ENCODE measurements at places on chromosomes 1 and 21.

DNA sequence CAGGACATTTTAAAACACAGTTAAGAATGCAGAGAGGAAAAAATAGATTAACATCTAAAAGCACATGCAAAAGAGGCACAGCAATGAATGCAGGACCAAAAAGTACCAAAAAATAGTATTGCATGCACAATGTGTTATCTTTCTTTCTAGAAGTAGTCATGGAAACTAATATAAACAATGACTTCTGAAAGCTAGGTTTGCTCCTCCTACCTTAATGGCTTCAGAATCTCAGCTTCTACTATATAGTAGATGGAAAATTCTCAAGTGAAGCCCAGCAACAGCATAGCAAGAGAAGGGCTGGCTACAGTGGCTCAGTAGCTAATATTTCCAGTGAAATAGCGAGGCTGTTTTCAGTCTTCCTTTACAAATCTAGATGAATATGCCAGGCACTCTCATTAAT, 125.1 kb downstream of the CRB1 start:
- H3K36me3 ChIP-seq, result no peaks in the 10 kb centered on the region
- H3K27ac ChIP-seq, result no peak overlapping the region
- peaks cover 35% of the 10 kb centered on the region for H3K4me1 ChIP-seq
- no peak for DNase-seq

DNA sequence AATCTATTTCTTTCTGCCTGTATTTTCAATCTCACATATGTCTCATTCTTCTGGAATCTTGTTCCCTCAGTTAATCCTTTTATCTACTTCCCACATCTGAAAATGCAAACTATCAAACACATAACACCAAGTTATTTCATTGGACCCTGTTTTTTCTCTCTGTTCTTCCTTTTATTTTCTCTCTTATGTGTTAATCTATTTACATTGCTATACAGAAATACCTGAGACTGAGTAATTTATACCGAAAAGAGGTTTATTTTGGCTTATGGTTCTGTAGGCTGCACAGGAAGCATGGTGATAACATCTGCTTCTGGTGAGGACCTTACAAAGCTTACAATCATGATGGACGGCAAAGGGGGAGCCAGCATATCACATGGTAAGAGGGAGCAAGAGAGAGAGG, 247.6 kb downstream of the TGFB2 start:
- no peak overlapping the region for H3K4me3 ChIP-seq
- DNase-seq, result no peak
- no peak overlapping the region for H3K27ac ChIP-seq
- no peaks in the 10 kb centered on the region for H3K4me1 ChIP-seq

GRCh38 chr1:179632868-179633267, 41.2 kb downstream of the TDRD5 start:
- H3K27ac ChIP-seq, result no peak overlapping the region
- DNase-seq, result no peak
- no peaks in the 10 kb centered on the region for H3K4me1 ChIP-seq
- H3K36me3 ChIP-seq, result no peaks in the 10 kb centered on the region
- H3K27me3 ChIP-seq, result peaks cover 5% of the 10 kb centered on the region

DNA sequence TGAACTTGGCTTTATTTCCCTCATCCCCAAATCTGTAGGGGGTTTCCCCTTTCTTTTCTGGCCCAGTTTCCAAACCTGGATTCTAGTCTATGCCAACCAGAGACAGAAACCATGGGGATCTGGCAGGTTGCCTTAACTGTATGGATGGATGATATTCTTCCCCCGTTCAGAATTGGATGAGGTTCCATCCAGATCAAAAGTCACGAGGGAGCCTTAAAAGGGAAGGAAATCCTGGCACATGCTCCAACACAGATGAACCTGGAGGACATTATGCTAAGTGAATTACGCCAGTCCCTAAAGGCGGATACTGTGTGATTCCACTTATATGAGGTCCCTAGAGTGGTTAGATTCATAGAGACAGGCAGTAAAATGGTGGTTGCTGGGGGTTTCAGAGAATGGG, 124.4 kb downstream of the HUNK start:
- no peak overlapping the region for H3K4me3 ChIP-seq
- H3K36me3 ChIP-seq, result no peaks in the 10 kb centered on the region
- no peak overlapping the region for H3K27ac ChIP-seq
- no peak for DNase-seq
- no peaks in the 10 kb centered on the region for H3K4me1 ChIP-seq

DNA sequence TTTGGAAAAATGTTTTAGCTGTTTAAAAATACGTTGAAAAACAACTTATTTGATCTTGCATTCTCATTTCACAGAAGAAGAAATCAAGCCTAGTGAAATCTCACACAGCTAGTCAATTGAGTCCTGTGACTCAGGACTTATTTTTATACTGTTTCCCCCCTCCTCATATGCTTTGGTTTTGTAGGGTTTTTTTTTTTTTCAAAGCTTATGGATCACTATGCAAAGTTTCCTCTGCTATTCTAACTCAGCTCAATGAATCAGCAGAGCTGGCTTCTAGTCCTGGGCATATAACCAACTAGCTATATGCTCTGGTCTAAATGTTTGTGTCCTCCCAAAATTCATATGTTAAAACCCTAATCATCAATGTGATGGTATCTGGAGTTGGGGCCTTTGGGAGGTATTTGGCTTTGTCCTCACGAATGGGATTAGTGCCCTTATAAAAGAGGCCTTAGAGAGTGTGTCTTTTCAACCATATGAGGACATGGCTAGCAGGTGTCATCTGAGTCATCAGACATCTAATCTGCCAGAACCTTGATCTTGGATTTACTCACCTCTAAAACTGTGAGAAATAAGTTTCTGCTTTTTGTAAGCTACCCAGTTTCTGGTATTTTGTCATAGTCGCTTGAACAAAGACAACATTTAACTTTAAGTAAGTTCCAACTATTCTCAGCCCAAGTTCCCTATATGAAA, 317.2 kb upstream of the C1orf87 start:
- H3K4me1 ChIP-seq, result no peaks in the 10 kb centered on the region
- no peak overlapping the region for H3K27ac ChIP-seq

DNA sequence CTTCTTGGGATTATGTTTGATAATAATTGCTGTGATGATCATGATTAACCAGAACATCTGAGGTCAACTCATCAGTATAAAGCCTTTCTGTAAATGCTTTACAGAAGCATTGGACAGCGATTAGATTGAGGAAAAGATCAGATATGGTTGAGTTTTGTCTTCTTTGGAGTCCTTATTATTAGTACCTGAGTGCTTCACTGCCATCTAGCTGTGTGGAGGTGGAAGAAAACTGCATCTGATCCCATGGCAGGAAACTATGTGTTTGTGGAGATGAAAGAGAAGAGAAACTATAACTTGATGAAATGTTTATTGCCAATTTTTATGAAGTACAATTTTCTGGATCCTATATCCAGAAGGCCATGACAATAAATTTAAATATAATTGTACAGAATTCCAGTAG, 11.4 kb downstream of the FLG2 start:
- H3K27me3 ChIP-seq, result peaks cover 25% of the 10 kb centered on the region
- DNase-seq, result no peak
- H3K27ac ChIP-seq, result no peak overlapping the region
- peaks cover 6% of the 10 kb centered on the region for H3K4me1 ChIP-seq

- H3K27ac ChIP-seq, result no peak overlapping the region
- H3K4me3 ChIP-seq, result no peak overlapping the region
- no peaks in the 10 kb centered on the region for H3K27me3 ChIP-seq
Observed at GRCh38 chr1:19517017-19517416, 31.7 kb upstream of the CAPZB start.

- H3K27ac ChIP-seq, result no peak overlapping the region
- H3K27me3 ChIP-seq, result no peaks in the 10 kb centered on the region
- peaks cover 88% of the 10 kb centered on the region for H3K36me3 ChIP-seq
- no peak for DNase-seq
Observed at GRCh38 chr1:161945306-161946060, 78.2 kb downstream of the OLFML2B start.

DNA sequence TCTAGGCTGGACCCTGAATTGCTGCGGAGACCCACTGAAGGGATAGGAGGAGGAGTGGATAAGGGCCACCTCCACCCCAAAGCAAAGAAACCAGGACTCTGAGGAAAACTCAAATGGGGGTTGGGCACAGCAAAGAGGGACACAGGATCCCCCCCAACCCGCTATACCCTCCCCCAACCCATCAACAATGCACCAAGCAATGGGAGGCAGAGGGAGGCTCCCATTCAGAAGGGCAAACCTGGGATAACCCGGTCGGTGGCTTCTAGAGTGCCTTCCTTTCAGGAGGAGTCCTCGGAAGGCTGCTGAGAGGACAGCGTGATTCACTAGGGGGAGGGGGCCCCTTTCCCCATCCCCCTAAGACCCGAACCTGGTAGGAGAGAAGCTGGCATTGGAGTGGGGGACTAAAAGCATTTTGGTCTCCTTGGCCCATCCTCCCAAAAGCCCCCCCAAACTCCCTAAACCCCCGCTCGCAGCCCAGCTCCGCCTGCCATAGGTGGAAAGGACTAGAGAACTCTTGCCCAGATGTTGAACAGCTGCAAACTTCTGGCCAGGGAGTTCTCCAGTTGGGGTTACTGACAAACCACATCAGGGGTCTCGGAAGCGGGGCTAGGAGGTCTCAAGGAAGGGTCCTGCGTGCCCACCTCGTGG, 1.3 kb downstream of the MEF2D start:
- no peaks in the 10 kb centered on the region for H3K27me3 ChIP-seq
- peak overlapping the region; percentile 78 for H3K27ac ChIP-seq
- no peak for DNase-seq

DNA sequence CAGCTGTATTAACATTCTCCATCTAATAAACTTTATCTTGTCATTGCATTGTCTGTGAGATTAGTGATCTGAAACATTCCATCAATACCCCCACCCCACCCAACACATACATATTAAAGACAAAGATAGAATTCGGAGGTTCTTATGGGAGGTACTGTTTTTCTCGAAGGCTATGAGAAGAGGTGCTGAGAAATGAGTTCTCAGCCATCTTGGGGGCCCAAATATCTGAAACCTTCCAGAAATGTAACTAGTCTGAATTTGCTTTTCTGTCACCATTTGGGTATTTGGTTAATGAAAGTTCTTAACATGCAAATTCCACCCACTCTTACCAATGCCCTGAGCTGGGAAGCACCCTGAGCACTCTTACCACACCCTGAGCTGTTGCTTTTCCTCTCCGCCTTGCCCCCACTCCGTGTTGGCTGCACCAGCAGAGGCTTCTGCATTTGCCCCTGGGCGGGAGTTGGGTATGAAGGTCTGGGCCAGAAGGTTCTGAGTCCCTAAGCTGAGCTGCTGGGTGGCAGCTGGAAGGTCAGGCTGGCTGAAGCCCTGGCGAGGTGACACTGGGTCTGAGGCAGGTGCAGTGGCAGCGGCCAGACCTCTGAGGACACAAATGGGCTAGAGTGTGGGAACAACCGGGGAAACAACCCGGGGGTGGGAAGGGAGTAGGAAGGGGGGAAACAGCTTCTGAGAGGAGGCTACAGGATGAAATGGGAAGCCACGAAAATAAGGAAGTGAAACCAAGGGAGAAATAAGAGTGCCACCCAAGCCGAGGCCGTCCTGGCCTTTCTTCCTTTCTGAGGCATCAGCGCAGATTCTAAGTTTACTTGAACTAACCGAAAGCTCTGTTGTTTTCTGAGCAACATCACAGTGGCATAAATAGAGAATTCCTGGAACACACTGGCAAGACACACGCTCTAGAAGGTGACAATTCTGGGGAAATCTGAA, 26.3 kb upstream of the IER5 start:
- H3K4me1 ChIP-seq, result peaks cover 26% of the 10 kb centered on the region
- H3K27me3 ChIP-seq, result no peaks in the 10 kb centered on the region
- peak; percentile 52 for DNase-seq

DNA sequence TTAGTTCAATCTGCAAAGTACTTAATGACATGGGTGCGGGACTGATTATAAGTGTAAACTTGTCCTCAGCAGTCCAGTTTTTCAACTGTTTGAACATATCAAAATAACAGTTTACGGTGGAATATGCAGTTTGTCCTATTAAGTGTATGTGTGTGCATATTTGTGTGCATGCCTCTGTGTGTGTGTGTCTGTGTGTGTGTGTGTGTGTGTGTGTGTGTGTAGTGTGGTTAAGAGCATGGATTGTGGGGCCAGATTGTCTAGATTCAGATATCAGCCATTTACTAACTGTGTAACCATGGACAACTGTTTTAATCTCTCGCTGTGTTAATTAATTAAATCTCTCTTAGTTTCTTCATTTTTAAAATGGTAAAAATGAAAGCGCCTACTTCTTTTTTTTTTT, 39.0 kb downstream of the NEXN start:
- H3K27ac ChIP-seq, result no peak overlapping the region
- H3K4me3 ChIP-seq, result peak overlapping the region; percentile 19
- no peaks in the 10 kb centered on the region for H3K36me3 ChIP-seq
- peaks cover 9% of the 10 kb centered on the region for H3K4me1 ChIP-seq
- no peak for DNase-seq

DNA sequence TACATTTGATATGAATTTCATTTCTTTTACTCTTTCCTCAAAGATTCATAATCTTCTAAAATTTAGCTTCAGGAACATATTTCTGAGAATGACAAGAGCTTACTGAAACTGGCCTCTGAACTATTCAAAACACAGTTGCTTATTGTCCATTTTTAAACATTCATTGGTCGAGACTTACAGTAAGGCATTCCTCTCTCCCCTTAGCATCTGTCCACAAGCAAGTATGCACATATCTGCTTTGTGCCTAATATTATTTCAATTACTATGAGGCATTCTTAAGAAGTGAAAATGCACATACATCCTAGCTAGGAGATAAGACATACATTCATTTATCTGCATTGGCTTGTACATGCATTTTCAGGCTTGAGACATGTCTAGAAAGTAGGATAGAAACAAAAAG, 488.7 kb downstream of the PTBP2 start:
- no peak overlapping the region for H3K4me3 ChIP-seq
- H3K4me1 ChIP-seq, result no peaks in the 10 kb centered on the region
- no peak overlapping the region for H3K27ac ChIP-seq
- peaks cover under 1% of the 10 kb centered on the region for H3K36me3 ChIP-seq
- H3K27me3 ChIP-seq, result no peaks in the 10 kb centered on the region
- DNase-seq, result no peak

DNA sequence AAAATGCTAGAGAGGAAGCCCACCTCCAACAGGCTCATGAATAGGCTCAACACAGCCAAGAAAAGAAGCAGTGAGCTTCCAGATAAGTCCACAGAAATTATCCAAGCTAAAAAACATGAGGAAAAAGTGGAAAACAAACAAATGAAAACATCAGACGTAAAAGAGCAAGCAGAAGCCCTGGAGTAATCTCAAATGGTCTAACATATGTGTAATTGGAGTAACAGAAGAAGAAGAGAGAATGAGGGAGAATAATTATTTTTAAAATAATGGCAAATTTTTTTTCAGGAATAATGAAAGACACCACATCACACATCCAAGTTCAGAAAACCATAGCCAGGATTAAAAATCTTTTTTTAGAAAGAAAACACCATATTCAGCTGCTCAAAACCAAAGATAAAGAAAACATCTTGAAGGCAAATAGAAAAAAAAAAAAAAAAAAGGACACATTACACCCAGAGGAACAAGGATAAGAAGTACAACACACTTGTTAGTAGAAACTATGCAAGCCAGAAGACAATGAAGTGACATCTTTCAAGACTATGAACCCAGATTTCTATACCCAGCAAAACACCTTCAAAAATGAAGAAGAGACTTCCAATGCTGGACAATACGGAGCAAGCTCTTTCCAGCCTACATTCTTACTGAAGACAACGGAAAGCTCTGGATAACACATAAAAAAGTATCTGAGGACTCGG, 10.6 kb upstream of the SUMO3 start:
- DNase-seq, result no peak
- peaks cover 22% of the 10 kb centered on the region for H3K4me1 ChIP-seq
- H3K4me3 ChIP-seq, result no peak overlapping the region
- H3K27ac ChIP-seq, result no peak overlapping the region
- H3K36me3 ChIP-seq, result no peaks in the 10 kb centered on the region

- no peak overlapping the region for H3K27ac ChIP-seq
- H3K4me3 ChIP-seq, result no peak overlapping the region
- no peaks in the 10 kb centered on the region for H3K4me1 ChIP-seq
- no peak for DNase-seq
- no peaks in the 10 kb centered on the region for H3K36me3 ChIP-seq
- H3K27me3 ChIP-seq, result no peaks in the 10 kb centered on the region
Observed at GRCh38 chr1:187226396-187226795, 397.6 kb downstream of the PLA2G4A start.
